ENCODE measurements at places on chromosomes 12 and 14.

- DNase-seq: no peak
Observed at GRCh38 chr14:68576031-68576430, 216.8 kb downstream of the ZFP36L1 start.

DNA sequence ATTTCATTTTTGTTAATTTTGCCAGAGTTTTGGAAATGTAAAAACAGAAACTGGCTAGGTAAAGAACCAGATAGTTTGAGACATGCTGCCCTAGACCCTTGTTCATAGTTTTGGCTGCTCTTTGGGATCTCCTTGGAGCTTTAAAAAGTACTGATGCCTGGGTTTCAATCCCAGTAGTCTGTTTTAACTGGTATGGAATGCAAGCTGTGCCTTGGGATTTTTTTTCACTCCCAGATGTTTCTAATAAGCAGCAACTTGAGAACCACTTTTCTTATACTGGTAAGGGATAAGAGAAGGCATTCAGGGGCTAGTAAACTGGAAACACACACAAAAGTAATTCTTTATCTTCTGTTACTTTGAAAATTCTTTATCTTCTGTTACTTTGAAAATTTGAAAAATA is 18.8 kb downstream of the SLC35F4 start:
- no peak for DNase-seq

DNA sequence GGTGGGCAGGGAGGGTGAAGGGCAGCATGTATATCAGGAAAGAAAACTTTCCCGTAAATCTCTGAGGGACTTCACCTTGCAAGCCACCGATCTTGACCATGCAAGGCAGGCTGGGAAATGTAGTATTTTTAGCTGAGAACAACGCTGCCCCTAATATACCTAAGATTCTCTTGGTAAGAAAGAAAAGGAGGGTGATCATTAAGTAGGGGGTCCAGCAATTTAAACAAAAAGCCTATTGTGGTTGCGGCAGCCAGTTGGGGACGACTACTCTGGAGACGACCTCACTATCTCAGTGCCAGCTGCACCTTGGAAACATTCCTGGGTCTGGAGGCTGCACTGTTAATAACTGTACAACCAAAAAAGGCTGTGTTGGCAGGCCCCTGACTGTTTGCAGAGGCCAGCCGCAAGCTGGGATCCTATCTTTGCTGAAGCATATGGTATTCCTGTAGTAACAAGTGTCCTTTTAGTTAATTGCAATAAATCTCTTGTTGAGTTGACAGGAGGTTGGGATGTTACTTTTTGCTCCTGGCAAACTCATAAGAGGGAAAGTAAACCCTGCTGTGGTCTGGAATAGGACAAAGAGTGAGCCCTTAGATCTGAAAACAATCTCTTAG is 6.4 kb downstream of the APOLD1 start:
- no peak for DNase-seq

DNA sequence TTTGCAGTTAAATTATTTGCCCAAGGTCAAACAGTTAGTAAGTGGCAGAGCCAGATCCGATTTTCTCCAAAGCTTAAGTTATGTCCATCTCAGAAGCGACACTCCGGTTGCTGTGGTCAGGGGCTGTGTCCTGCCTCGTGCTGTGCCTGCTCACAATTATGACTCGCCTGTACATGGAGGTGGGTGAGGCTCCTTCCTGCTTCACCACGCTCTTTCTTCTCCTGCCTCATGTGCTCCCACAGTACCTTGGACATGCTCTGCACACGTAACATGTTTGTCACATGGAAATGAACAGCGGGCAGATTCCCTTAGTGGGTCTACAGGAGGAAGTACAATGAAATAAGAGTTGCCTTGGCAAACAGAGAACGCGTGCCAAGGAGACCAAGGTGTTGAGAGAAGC is 62.2 kb upstream of the CCND2 start:
- no peak for DNase-seq

- DNase-seq: no peak
Observed at GRCh38 chr12:6772331-6772695, at the start of gene LAG3. Gene LAG3 (plus strand): TSS chr12:6772520. CDS start chr12:6772853, 333 bp downstream.

DNA sequence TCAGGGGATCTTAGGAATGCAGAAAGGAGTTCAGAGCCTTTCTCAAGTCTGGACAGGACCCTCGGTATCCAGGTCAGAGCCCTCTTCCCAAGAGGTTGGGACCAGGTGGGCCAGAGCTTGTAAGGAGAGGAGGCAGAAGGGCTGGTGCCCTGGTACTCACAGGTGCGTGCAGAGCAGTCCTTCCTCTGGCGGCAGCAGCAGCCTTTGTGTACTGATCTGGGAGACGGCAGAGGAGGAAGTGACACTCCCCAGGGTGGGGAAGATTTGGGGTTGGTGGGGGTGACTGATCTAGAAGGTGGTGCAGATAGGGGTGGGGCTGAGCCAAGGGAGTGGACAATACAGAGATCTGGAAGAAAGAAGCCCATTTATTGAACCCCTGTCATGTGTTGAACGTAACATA is at the start of gene ITGB7:
Gene ITGB7, minus strand, starts transcription at position 210 of the 400 bp plus-strand sequence. CDS start 6,808 bp downstream, outside the sequence.
- peak; percentile 54 for DNase-seq

DNA sequence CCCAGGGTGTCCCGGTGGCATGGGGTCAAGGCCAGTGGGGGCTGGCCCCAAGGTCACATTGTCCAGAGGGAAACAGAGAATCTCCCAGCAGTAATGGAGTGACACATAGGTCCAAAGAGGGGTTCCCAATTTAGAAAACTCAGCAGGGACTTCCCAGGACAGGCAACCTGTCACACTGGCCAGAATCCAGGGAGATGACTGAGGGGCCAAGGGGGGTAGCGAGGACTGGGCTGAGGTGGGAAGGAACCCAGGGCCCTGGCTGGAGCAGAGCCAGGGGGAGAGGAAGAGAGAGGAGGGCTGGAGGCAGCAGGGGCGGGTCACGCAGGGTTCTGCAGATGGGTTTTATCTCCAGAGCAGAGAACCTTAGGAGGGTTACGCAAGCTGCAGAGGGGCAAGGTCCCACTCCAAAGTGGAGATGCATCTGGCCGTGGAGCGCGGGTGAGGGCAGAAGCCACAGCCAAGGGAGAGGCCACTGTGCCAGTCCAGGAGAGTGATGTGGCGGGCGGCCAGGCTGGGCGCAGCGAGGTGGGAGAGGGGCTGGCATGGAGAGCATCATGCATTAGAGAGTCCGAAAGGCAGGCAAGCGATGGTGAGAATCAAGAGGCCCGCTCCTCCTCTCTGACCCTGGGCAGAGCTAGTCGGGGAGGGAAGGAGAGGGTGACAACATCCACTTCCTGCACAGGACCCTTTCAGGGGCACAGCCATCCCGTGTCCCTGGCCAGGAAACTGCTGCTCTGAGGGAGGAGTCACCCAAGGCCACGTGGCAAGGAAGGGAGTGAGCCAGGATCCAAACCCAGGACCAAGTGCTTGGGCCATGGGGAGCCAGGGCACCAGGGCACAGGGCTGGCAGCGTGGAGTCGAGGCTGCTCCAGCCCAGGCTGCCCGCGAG is 29.0 kb downstream of the NCOR2 start:
- DNase-seq: no peak

GRCh38 chr12:92369636-92370035 is 224.0 kb upstream of the BTG1 start:
- no peak for DNase-seq

DNA sequence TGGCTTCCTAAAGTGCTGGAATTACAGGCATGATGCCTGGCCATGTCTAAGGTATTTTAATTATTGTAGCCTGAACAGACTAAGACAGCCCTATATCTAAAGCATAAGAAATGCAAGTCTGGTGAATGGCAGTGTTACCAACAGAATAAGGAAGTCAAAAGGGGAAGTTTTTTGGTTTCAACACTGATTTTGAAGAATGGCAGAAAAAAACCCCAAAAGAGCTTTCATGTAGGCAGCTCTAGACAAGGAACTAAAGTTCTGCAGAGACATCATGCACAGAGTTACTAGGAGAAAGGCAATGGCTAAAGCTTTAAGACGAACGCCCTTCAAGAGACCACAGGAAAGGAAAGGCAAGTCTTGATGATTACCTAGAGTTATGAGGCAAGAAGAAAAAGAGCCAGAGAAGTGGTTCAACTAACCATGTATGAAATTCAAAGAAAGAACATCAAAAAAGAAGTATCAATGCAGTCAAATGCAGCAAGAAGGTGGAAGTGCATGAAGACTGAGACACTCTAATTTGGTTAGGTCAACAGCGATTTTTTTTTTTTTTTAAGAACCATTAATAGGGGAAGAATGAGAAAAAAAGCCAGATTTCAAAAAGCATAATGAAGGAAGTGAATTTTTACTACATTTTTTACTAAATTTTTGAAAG is 50.8 kb downstream of the RPS6KA5 start:
- DNase-seq: peak; percentile 28

- no peak for DNase-seq
Observed at GRCh38 chr12:99142651-99143050, 497.6 kb downstream of the APAF1 start.

DNA sequence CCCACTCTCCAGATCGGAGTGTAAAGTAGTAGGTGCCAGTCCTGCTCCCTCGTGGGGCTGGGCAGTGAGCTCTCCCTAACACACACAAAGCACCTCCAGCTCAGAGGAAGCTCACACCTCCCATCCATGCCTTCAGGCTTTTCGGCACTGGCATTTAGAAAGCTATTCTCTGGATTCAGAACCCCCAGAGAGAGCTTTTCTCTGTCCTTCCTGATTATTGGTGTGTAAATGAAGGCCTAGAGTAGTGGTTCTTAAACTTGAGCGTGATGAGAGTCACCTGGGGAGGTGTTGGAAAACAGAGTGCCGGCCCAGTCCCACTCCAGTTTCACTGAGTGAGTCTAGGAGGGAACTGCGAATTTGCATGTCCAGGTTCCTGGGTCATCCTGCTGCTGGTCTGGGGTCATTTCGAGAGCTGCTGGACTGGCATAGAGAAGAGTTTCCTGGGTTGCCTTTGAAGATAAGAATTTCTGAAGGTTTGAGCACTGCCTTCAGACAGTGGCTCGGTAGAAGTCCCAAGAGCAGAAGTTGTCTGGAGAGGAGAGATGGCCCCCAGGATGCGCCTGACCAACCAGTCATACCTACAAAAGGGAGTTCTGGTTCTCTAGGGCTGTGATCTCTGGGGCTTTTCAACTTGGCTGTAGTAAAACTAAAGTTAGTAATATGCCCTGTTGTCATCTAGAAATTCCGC is 15.1 kb downstream of the CD9 start:
- DNase-seq: no peak

- no peak for DNase-seq
Observed at GRCh38 chr12:48827026-48827425, 8.7 kb downstream of the CACNB3 start.

GRCh38 chr12:54830199-54830598 is 24.1 kb upstream of the MUCL1 start:
- no peak for DNase-seq

DNA sequence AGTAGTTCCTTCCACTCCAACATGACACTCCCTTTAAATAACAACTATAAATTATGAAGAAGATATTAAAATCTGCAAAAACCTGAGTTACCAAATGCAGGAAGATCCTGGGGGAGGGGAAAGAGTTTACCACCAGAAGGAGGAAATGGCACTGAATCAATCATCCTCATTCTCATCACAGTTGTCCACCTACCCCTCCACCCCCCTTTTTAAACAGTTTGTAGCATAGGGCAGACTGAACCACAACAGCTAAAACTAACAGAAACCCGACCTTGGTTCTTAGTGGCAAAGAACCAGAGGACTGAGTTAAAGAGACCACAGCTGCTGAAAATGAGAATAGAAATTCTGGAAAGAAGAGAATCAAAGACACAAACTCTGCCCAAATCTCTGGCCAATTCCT is 189.5 kb downstream of the MED13L start:
- DNase-seq: no peak

DNA sequence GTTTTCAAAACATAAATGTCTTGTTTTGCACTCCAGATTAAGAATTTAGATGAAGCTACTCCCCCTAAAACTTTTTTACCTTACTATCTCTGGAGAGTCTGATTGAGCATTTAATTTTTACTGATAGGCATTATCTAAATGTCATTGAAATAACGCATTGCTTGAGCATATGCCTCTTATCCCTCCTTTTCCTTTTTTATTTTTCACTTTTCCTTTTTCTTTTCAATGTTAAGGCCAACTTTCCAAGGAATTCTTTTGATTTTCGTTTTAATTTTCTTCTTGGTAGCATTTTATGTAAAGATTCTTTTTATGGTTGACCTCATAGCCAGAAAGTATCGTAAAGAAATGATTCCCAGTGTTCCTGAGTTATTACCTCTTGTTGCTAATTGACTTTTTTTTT is 2.9 kb downstream of the SRP54 start:
- DNase-seq: no peak

- no peak for DNase-seq
Observed at GRCh38 chr14:93120517-93120916, 4.8 kb upstream of the ITPK1 start.

GRCh38 chr14:94377866-94378470 is 10.4 kb downstream of the SERPINA1 start:
- DNase-seq: no peak
